Lower leg skin (tissue), 4 donors: ENCODE measurements at places on chromosomes 6 and 20.

- no peak for DNase-seq
Measured at GRCh38 chr6:43128926-43129325, 42.1 kb upstream of the SRF start.

GRCh38 chr6:52995913-52996645 lies 995 bp upstream of the GSTA4 start:
- DNase-seq = peak; percentile 46

GRCh38 chr6:35088281-35089215 lies 52.6 kb downstream of the TCP11 start:
- DNase-seq = no peak

GRCh38 chr6:79249136-79249535 lies 14.7 kb upstream of the HMGN3 start:
- no peak for DNase-seq

DNA sequence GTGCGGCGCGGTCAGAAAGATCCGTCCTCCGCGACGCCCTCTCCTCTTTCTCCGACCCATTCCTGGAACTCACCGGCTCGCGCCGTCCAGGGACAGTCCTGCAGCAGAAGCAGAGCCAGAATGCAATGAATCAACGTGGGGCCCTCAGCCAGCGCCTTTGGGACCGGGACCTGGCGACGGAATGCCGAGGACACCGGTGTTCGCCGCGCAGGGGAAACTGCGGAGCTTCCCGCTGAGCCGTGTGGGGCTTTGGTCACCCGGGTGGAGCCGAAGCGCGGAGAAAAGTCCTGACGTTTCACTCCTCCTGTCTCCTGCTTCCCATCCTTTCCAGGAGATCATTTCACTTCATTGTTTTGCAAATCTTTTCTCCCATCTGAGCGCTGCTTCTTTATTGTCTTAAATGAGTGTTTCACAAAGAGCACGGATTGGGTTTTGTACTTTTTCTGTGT lies 26.5 kb downstream of the ULBP1 start:
- peak; percentile 83 for DNase-seq

DNA sequence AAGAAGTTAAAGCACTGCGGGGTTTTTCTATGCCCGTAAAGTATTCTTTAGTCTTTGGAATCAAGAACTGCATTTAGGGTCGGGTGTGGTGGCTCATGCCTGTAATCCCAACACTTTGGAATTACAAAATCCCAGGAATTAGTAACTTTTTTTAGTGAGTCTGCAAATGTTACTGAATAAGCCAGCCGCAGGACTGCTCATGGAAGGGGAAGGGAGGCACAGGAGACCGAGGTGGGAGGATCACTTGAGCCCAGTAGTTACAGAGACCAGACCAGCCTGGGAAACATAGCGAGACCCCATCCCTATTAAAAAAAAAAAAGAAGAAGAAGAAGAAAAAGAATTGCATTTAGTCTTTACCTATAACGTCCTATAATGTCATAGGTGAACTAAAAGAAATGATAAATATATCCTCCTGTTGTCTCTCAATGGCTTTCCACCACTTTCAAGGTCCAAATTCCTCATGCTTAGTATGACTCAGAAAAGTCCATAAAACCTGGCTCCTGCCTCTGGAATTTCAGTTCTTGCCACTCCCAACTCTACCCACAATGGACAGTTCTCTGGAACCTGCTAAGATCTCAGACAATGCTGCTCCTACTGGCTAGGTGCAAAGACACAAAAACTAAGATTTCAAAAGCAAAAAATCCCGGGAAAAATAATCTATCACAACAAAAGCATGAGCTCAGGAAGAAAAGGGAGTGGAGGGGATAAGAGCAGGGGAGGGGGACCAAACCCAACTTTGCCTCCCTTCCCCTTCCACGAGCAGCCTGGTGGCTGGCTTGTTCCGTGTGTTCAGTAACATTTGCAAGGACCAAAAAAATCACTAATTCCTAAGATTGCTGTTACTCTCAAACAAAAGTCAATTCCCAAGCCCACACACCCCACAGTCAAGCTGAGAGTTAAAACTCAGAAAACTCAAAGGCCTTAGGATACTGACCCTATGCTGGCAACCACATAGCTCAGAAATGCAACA lies 39.0 kb downstream of the B4GALT5 start:
- no peak for DNase-seq

DNA sequence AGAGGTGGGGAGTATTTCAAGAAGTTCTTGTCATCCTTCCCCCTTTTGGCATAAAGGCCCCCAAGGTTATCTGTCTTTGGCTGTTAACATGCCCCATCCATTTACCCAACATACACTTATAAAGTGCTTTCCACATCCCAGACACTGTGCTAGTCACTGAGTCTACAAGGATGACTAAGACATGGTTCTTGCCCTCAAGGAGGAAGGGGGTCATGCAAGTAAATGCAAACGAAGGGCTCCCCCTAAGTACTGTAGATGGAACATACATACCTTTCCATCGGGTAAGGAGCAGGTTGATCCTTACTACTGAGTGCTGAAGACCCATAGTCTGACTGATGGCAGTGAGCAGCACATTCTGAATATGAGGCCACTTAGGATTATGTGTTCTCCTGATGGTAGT lies 38.3 kb downstream of the HECA start:
- DNase-seq = no peak

- DNase-seq = no peak
Measured at GRCh38 chr6:148328876-148329555, 13.6 kb upstream of the SASH1 start.

GRCh38 chr6:81683912-81684311 lies 68.6 kb downstream of the TENT5A start:
- DNase-seq = no peak

DNA sequence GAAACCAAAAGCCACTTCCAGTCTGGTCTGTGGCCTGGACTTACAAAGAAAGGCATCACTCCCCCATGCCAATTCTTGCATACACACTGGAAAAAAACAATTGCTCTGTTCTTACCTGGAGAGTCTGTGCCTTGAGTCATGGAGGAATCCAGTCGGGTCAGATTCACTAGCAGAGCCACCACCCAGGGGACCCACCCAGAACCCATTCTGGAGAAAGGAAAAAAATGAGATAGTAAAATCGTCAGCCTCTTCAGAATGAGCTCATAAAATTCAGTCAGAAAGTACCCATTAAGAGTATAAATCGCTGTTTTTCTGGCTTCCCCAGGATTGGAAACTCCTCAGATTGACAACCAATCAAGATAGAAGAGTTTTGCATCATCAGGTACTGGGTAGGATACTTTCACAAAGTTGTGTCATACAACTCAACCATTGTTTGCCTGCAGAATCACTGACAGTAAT lies at the start of gene HLA-DOB:
TSS of gene HLA-DOB (minus strand) at position 257 of the 459 bp plus-strand sequence. CDS start at position 206, 51 bp downstream.
- no peak for DNase-seq

GRCh38 chr6:108080010-108080780 lies 5.7 kb upstream of the OSTM1 start:
- no peak for DNase-seq

DNA sequence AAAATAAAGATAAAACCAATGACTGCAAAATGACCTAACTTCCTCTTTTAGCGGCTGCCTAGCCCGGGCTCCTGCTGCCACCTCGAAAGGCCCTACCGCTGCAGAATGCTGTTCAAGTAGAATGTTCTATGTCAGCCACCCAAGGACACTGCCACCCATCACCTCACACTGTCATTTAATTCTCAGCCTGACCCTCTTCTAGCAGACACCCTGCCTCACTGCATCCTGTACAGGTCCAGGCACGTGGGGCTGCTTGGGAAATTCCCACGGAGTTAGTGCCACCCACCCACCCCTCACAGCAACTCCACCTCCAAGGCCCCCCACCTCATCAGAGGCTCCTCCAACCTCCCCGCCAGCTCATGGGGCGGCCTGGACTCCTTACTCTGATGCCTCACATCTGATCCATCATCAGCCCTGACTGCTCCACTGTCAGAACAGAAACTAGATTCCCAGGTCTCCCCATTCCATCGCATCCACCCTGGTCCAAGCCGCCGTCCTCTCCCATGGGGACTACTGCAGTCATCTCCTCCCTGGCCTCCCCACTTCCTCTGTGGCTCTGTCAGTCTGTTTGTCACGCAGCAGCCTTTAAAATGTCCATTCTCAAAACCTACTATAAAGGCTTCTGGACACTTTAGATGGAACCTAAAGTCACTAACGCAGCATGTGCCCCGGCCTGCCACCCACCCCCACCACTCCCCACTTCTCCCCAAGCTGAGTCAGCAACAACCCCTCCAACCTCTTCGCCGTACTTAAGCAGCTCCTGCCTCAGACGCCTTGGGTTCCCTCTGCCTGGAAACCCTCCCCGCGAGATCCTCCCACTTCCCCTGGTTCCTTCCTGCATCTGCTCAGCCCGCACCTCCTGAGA lies 17.0 kb downstream of the NFATC2 start:
- DNase-seq = no peak

GRCh38 chr6:158634695-158635426 lies 9.7 kb downstream of the DYNLT1 start:
- DNase-seq = no peak

DNA sequence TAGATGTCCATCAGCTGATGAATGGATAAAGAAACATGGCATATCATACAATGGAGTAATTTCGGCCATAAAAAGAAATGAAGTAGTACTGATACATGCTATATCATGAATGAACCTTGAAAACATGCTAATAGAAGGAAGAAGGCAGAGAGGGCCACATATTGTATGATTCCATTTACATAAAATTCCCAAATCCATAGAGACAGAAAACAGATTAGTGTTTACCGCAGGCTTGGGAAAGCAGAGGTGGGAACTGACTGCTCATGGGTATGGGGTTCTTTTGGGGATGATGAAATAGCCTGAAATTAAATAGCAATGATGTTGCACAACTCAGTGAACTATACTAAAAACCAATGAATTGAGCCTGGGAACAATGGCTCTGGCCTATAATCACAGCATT lies 58.3 kb downstream of the SERAC1 start:
- no peak for DNase-seq

GRCh38 chr6:169998457-169998856 lies 247.0 kb downstream of the ERMARD start:
- DNase-seq = no peak

DNA sequence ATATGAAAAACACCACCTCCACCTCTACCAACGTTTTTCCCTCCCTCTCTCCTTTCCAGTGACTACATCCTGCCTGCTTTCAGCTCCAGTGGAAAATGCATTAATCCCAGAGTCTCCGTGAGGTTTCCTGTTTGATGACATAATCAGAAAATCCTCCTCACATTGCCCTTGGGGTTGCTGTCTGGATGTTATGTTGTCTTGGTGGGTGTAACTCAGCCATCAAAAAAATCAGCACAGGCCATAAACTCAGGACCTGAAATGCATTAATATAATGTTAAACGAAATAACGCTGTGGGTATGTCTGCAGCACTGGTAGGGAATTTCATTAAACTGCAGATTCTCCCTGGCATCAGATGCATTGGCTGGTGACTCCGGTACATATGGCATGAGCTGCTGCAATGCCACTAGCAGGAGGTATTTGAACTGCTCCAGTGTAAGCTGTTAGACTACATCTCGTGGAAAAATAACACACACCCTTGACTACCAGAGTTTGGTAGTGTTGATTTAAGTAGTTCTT lies 297.8 kb downstream of the PRL start:
- no peak for DNase-seq

DNA sequence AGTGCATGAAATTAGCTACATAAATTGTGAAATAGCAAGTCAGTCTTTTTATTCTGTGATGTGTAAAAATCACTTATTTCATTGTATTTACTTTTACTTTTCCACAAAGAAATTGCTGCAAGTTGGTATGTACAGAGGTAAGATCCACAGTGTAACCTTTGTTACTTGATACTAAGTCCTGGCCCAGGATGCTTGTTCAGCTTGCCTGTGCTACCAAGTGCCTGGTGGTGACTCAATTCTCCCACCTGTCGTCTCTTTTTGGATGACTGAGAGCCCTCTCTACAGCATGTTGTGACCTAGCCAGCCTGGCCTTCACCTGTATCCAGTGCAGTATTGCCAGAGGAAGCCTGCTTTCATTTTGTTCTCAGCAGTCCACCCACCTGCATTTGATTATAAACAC lies 54.9 kb downstream of the ANKRD6 start:
- DNase-seq = no peak

GRCh38 chr6:162940426-162940825 lies 212.7 kb downstream of the PACRG start:
- DNase-seq = no peak

DNA sequence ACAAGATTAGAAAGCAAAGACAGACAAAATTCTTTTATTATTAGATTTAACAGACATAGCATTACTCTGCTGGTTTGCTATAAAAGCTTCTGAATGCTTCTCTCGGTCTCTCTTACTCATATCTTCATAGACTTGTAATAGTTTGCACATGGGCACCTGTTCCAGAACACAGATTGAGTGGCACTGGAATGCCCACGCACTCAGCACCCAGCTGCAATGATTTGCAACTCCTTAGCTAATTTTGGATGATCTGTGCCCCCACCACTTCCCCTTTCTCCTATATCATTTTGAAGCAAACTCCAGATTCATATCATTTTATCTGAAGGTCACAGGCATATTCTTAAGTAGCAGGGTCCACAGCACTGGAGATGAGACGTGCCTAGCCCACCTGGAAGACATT lies 148.8 kb downstream of the CFAP61 start:
- no peak for DNase-seq

GRCh38 chr20:35595901-35596300 lies 19.7 kb upstream of the SPAG4 start:
- no peak for DNase-seq
